Activated B cell treated with CpG ODN at 0.5 μM for 24 hours (primary cell): ENCODE measurements at places on chromosomes 4 and X. TPM values are rescaled to one million over a fixed set of nuclear protein-coding genes. Genes with fewer than 3 reads are reported as not detected.

Gene OTUD4
- 45.2 and 47.3 TPM in 2 replicates for total RNA-seq

Gene CXCL13
- 0.44 TPM in 1 of 2 replicates, not detected in the other for total RNA-seq

Gene ASB9
- total RNA-seq: not detected in 2 replicates

Gene ATP1B4
- total RNA-seq: not detected in 2 replicates

Gene ADGRG2
- not detected in 2 replicates for total RNA-seq

Gene RBMXL3
- total RNA-seq: not detected in 2 replicates

Gene MAGED4B
- total RNA-seq: 3.3 and 5.0 TPM in 2 replicates

Gene SSX2B
- not detected in 2 replicates for total RNA-seq

Gene DOK7
- total RNA-seq: 2.7 TPM in 2 replicates

Gene CENPVL1
- total RNA-seq: not detected in 2 replicates

Gene RAI2
- total RNA-seq: not detected in 2 replicates

- no peaks in the 10 kb centered on the region for H3K4me1 ChIP-seq
- H3K27me3 ChIP-seq: no peaks in the 10 kb centered on the region
- H3K27ac ChIP-seq: no peak overlapping the region
- no peak overlapping the region for H3K4me3 ChIP-seq
- no peaks in the 10 kb centered on the region for H3K36me3 ChIP-seq
- no peak for DNase-seq
Measured at GRCh38 chr4:188287169-188287894, 148.1 kb downstream of the TRIML1 start.

DNA sequence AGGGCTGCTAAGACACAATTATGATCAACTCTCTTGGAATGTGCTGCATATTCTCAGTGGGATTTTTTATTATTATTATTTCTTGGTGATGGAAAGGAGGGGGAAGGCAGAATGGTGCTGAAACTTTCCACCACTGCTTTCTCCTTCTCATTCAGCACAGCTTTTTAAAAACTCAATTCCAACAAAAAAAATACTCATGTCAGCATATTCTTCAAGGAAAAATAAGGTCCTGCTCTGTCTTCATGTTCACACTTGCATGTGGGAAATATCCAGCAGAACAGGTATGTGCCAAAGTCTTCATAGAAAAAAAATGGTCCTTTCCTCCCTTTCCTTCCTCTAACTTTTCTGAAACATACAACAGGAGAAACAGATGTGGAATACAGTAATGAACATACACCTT lies 144.0 kb upstream of the ADAMTS3 start:
- no peaks in the 10 kb centered on the region for H3K36me3 ChIP-seq
- no peak overlapping the region for H3K27ac ChIP-seq
- no peaks in the 10 kb centered on the region for H3K4me1 ChIP-seq
- no peak for DNase-seq
- no peak overlapping the region for H3K4me3 ChIP-seq
- peaks cover 3% of the 10 kb centered on the region for H3K27me3 ChIP-seq

- DNase-seq: no peak
- no peak overlapping the region for H3K27ac ChIP-seq
- H3K4me1 ChIP-seq: no peaks in the 10 kb centered on the region
- no peaks in the 10 kb centered on the region for H3K36me3 ChIP-seq
- no peak overlapping the region for H3K4me3 ChIP-seq
Measured at GRCh38 chr4:95018785-95019184, 261.0 kb downstream of the BMPR1B start.

GRCh38 chr4:100707786-100708185 lies 190.0 kb upstream of the EMCN start:
- no peaks in the 10 kb centered on the region for H3K36me3 ChIP-seq
- H3K27ac ChIP-seq: no peak overlapping the region
- no peaks in the 10 kb centered on the region for H3K4me1 ChIP-seq
- no peaks in the 10 kb centered on the region for H3K27me3 ChIP-seq
- H3K4me3 ChIP-seq: no peak overlapping the region

GRCh38 chr4:120918092-120918491 lies 4.4 kb downstream of the PRDM5 start:
- DNase-seq: no peak
- H3K4me1 ChIP-seq: peaks cover 8% of the 10 kb centered on the region
- no peak overlapping the region for H3K4me3 ChIP-seq
- no peaks in the 10 kb centered on the region for H3K36me3 ChIP-seq
- no peak overlapping the region for H3K27ac ChIP-seq

DNA sequence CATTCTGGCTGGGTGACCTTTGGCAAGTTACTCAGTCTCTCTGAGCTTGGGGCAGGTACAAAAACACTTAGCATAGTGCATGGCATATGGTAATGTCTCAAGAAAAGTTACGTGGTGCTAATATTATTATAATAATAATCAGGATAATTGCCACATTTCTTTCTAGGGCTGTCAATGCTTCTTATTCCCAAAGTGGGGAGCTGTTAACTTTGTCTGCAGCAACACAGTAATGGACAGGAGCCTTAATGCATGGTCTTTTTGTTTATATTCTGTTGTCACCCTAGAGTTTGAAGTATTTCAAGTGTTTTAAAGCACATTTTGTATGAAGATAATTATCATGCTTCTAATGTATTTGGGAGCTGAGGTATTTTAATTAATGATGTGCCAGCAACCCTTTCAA lies 121.8 kb downstream of the FHIP1A start:
- DNase-seq: no peak
- H3K4me1 ChIP-seq: no peaks in the 10 kb centered on the region

- H3K36me3 ChIP-seq: peaks cover 32% of the 10 kb centered on the region
- H3K27me3 ChIP-seq: no peaks in the 10 kb centered on the region
- no peak overlapping the region for H3K4me3 ChIP-seq
Measured at GRCh38 chrX:23788521-23788920, 5.5 kb downstream of the SAT1 start.

- no peak overlapping the region for H3K27ac ChIP-seq
- DNase-seq: no peak
- no peaks in the 10 kb centered on the region for H3K36me3 ChIP-seq
- H3K4me1 ChIP-seq: no peaks in the 10 kb centered on the region
- no peaks in the 10 kb centered on the region for H3K27me3 ChIP-seq
- H3K4me3 ChIP-seq: no peak overlapping the region
Measured at GRCh38 chr4:135917011-135917410, 1615.3 kb downstream of the PCDH18 start.

GRCh38 chr4:157655096-157655809 lies 434.7 kb downstream of the GRIA2 start:
- no peaks in the 10 kb centered on the region for H3K36me3 ChIP-seq
- no peaks in the 10 kb centered on the region for H3K27me3 ChIP-seq
- DNase-seq: no peak
- H3K27ac ChIP-seq: no peak overlapping the region
- H3K4me3 ChIP-seq: no peak overlapping the region

GRCh38 chr4:168856312-168856711 lies 153.7 kb downstream of the CBR4 start:
- no peaks in the 10 kb centered on the region for H3K4me1 ChIP-seq
- no peak overlapping the region for H3K27ac ChIP-seq
- H3K4me3 ChIP-seq: no peak overlapping the region
- no peak for DNase-seq
- H3K27me3 ChIP-seq: peaks cover 17% of the 10 kb centered on the region
- no peaks in the 10 kb centered on the region for H3K36me3 ChIP-seq

DNA sequence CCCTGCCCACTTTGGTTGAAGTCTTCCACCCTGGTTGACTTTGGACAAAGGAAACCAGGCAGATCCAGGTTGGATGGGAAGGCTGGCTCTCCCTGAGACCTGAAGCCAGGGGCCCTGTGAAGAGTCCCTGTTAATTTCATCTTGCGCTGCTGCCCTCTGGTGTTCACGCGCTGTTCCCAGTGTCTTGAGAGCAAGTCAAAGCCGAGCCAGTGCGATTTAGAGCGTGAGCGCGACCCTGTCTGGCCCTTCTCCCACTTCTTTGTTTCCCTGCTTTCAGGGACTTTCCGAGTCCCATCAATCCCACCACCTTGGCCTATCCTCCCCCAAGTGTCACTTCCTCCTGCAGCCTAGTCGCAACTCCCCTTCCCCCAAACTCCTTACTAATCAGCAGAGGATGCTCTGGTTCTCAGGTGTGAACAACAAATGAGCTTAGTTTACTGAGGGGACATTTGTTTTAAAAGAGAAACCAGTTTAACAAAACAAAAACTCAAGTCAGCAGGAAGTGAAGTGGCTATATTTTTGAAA lies 25.8 kb upstream of the CHRNA9 start:
- peak overlapping the region; percentile 60 for H3K4me3 ChIP-seq
- H3K27ac ChIP-seq: peak overlapping the region; percentile 92
- peak; percentile 78 for DNase-seq

GRCh38 chr4:4637710-4638109 lies 95.9 kb upstream of the STX18 start:
- H3K27ac ChIP-seq: no peak overlapping the region
- no peak overlapping the region for H3K4me3 ChIP-seq
- H3K27me3 ChIP-seq: no peaks in the 10 kb centered on the region
- H3K4me1 ChIP-seq: peaks cover 2% of the 10 kb centered on the region
- H3K36me3 ChIP-seq: peaks cover 9% of the 10 kb centered on the region
